Stimulated activated CD8-positive, alpha-beta memory T cell treated with anti-CD3 and anti-CD28 coated beads, Interleukin-4, amount 100 ng/mL, for 1 hour (primary cell): ENCODE measurements at places on chromosomes 4 and X.

- DNase-seq, result no peak
Measured at GRCh38 chrX:9899640-9900111, 67.5 kb upstream of the CLDN34 start.

DNA sequence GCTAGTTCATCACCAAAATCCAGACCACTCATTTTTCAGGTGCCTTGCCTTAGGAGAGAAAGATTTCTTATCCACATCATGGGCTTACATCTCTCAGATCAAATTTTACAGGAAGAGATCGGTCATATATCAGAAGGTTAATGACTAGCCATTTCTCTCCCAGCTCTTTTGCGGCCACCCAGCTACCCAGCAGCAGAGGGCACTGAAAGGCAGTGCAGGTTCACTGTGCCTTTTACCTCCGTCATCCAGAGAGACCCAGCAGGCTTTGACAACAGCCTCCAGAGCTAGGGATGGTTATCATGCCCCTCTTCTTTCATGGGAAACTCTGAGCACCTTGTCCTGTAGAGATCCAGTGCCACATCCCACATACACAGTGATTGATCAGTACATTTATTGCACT is 384.8 kb downstream of the AFF2 start:
- DNase-seq, result no peak

GRCh38 chrX:140360284-140360683 is 144.6 kb downstream of the SOX3 start:
- DNase-seq, result no peak

DNA sequence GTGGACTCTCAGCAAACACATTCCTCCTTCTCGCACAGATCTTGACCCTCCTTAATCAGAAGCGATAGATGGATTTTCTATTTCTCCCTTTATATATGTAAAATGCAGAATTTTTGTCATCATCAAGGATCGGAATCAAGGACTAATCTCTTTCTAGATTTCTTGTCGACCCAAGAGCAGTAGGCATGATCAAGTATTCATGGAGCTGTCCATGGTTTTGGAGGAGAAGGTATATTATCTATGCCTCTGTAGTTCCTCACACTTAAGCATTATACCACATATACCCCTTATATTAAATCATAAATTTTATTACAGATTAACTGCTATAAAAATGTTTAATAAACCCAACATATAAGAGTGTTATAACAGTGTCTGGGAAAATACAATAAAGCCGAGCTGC is 886.8 kb downstream of the NLGN4X start:
- no peak for DNase-seq

DNA sequence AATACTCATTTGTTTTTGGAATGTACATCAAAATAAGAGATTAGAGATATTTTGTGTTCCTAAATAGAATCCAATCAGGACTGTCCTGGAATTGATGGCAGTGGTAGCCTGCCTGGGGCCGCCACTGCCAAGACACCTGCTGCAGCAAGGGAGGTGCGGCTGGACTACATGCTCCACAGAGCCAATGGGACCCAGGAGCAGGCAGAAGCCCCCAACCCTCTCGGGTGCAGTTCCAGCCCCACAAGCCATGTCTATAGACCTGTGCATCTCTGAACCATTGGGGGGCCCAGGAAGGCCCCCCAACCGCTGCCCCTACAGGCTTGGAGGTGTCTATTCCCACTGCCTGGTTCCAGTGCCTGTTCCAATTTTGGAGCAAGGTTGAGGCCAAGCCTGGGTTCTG is 1524.3 kb downstream of the PCDH18 start:
- DNase-seq, result no peak

GRCh38 chr4:153113061-153113837 is 91.0 kb upstream of the TRIM2 start:
- DNase-seq, result no peak
